AML-193 (cell line): ENCODE measurements at places on chromosomes 13 and 19.

- no peak for DNase-seq
Observed at GRCh38 chr19:928471-929202, 2.8 kb downstream of the ARID3A start.

GRCh38 chr19:42134535-42135070 lies 2.4 kb upstream of the POU2F2 start:
- DNase-seq: no peak

DNA sequence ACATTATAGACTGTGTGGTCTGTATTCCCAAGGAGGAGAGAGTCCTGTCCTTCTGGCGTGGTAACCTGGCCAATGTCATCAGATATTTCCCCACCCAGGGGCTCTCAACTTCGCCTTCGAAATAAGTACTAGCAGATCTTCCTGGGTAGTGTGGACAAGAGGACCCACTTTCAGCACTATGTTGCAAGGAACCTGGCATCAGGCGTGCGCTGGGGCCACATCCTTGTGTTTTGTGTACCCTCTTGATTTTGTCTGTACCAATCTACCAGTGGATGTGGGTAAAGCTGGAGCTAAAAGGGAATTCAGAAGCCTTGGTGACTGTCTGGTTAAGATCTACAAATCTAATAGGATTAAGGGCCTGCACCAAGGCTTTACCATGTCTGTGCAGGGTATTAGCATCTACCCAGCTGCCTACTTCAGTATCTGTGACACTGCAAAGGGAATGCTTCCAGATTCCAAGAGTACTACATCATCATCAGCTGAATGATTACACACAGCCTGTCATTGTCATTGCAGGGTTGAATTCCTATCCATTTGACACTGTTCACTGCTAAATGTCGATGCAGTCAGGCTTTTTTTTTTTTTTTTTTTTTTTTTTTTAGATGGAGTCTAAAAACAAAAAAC lies 148.0 kb downstream of the PRR20E start:
- DNase-seq: no peak

DNA sequence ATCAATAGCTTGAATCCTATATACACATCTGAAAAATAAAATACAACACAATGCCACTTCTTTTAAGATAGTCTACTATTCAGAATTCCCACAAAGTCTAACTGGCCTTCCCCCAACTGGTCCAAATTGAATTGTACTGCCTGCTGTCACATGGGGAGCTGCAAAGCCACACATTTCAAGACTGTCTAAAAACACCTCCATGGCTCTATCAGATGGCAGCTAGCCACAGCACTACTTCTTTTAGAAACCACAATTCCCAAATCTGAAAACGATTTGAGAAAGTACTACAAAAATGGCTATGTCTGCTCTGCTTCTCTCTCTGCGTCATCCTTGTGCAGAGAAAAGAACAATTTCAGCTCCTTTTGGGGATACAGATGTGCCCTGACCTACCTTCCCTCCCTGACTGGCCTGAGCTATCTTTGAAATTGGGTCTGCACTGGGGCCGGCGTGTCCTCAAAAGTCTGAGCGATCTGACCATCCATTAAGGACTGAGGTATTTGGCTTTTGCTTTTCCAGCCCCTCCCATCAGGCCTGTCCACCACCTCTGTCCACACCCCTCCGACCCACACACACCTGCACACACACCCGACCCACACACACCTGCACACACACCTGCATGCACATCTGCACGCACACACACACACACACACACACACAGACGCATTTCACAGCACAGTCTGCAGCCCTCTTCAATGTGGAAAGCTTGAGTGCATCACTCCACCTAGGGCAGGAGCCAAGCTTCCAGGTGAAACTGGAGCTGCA lies 68.6 kb upstream of the IPO5 start:
- DNase-seq: no peak

GRCh38 chr13:30256713-30257467 lies 50.5 kb downstream of the KATNAL1 start:
- peak; percentile 14 for DNase-seq

- no peak for DNase-seq
Observed at GRCh38 chr19:43747557-43748204, 7.1 kb downstream of the SMG9 start.
